Fibroblast of skin of scalp (primary cell): ENCODE measurements at places on chromosomes 3 and 15.

DNA sequence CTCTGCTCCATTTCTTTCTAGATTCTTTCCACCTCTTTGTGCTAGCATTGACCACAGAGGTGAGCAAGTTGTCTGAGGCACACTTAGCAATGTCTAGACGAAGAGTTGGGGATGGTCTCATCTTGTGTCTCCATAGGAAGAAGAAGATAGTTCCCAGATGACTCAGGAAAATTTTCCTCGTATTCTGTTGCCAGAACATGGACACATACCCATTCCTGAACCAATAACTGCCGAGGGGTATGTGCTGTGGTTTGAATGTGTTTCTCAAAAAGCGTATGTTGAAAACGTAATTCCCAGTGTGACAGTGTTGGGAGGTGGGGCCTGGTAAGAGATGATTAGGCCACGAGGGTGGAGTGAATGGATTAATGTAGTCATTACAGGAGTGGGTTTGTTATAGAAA lies 107.5 kb upstream of the GALNT15 start:
- DNase-seq: peak; percentile 99

DNA sequence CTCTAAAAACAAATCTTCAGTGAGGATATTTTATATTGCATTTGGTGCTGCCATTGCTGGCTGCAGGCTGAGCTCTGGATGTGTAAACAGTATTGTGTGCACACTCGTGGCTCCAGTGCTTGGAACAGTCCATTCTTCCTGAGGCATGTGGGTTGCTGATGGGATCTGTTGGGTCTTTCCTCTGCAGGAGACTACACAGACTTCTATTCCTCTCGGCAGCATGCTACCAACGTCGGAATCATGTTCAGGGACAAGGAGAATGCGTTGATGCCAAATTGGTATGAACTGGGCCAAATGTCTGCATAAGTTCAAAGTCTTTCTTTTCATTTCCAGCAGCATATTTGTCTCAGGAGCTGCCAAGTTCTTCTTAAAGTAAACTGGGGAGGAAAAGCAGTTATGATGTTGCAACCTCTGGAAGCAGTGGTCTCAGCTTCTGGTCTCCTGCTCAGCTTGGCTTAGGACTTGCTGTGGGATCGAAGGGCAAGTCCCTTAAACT lies 9.3 kb downstream of the FAH start:
- DNase-seq: no peak

DNA sequence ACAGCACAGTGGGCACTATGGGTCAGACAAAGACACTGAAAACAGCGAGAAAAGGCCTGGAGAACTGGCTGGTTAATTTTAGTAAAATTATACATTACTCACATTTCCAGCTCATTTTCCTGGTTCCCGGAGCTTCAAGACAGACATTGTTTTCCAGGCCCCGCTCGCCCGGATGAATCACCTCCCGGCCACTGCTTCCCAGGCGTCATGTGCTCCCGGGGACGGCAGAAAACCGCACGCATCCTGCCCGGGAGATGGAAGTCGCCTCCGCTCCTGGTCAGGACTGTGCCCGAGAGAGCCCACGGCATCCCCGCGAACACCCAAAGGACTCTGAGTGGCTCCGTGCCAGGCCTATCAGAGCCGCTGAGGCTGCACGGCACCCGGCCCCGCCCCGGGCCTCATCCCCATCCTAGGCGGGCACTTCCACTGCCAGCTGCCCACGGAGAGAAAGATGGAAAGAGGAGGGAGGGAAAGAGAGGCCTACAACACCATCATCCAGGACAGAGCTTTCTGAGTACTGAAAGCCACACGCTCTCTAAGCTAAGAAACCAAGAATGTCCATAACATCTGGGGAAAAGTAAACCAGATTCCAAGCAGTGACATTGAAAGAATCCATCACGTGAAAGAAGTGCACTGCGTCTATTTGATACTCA lies 75.1 kb downstream of the VGLL4 start:
- peak; percentile 93 for DNase-seq

GRCh38 chr3:161212171-161212771 lies 8.8 kb upstream of the NMD3 start:
- DNase-seq: no peak

GRCh38 chr3:151859233-151859673 lies 14.2 kb upstream of the SUCNR1 start:
- DNase-seq: no peak

- DNase-seq: peak; percentile 41
These were observed 58.7 kb upstream of the MRPL3 start for GRCh38 chr3:131561511-131561910.

- no peak for DNase-seq
These were observed 2.9 kb downstream of the MYD88 start for GRCh38 chr3:38141173-38141951.

- no peak for DNase-seq
These were observed 507.1 kb downstream of the IGSF11 start for GRCh38 chr3:118527514-118528044.

DNA sequence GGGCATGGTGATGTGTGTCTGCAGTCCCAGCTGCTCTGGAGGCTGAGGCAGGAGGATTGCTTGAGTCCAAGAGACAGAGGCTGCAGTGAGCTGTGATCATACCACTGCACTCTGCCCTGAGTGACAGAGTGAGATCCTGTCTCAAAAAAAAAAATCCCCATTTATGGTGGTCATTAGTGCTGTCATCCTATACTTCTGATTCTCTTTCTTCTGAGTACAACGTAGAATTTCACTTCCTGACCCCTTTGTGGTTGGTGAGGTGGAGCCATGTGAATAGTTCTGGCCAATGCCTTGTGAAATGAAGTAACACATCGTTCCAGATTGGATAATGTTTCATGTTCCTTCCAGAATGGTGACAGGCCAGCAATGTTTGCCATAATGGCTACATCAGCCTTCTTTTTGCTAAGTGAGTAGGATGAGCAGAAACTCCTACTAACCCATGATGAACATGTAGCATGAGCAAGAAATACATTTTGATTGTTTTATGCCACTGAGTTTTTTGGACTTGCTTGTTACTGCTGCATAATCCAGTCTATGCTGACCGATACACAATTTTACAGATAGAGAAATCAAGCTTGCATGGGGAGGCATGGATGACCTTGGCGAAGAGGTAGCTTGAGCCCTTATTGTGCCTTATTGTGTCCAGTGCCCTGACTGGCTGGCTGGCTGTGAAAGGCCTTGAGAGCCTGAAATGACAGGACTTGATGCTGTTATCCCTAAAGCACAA lies 30.9 kb upstream of the TLE3 start:
- DNase-seq: no peak

GRCh38 chr3:160115387-160115786 lies 109.8 kb upstream of the C3orf80 start:
- DNase-seq: no peak

- DNase-seq: no peak
These were observed 1012.7 kb upstream of the CADM2 start for GRCh38 chr3:83946049-83946448.

GRCh38 chr3:178385280-178385952 lies 150.8 kb upstream of the KCNMB2 start:
- DNase-seq: peak; percentile 61

- peak; percentile 82 for DNase-seq
These were observed 19.9 kb downstream of the NOX5 start for GRCh38 chr15:69034352-69034751.

DNA sequence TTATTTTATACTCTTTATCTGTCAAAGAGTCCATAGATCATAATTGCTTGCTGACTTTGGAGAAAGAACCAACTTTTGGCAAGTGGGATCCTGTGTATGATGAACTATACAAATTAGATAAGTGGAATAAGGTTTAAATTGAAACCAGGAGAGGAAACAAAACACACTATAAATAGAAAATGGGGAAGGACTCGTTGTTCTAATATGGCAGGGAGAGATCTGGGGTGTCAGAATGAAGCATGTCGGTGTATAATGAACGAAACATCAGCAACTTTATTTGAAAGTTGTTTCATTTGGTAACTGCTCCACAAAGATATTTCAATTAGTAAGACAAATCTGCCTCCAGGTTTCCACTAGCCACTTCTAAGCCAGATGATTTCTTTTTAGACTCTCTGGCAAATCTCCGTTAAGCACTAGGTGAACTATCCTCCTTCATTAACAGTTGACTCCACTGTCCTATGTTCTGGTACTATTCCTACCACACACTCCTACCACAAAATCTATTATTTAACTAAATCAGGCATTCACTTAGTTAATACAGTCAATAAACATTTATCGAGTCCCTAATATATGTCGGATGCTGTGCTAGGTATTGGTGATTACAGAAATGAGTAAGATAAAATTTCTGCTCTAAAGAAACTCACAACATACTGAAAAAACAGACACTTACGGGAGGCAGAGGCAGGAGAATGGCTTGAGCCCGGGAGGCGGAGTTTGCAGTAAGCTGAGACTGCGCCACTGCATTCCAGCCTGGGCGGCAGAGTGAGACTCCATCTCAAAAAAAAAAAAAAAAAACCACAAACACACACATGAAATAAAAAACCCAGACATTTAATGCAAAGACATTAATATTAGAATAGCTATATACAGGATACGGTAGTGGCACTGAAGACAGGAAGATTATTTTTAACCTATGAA lies 20.1 kb downstream of the SLC15A2 start:
- peak; percentile 4 for DNase-seq

DNA sequence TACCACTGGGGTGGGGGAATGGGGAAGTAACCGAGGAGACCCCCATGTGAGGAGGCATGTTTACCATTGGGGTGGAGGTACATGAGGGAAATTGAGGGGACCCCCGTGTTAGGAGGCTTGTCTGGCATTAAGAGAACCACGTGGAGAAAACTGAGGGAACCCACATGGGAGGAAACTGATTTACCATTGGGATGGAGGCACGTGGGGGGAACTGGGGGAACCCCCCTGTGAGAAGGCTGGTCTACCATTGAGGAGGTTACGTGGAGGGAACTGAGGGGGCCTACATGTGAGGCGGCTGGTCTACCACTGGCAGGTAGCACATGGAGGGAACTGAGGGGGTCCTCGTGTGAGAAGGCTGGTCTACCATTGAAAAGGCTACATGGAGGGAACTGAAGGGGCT lies 159.4 kb downstream of the FBLN2 start:
- DNase-seq: no peak

GRCh38 chr3:124149771-124150170 lies 157.8 kb upstream of the ROPN1 start:
- no peak for DNase-seq

DNA sequence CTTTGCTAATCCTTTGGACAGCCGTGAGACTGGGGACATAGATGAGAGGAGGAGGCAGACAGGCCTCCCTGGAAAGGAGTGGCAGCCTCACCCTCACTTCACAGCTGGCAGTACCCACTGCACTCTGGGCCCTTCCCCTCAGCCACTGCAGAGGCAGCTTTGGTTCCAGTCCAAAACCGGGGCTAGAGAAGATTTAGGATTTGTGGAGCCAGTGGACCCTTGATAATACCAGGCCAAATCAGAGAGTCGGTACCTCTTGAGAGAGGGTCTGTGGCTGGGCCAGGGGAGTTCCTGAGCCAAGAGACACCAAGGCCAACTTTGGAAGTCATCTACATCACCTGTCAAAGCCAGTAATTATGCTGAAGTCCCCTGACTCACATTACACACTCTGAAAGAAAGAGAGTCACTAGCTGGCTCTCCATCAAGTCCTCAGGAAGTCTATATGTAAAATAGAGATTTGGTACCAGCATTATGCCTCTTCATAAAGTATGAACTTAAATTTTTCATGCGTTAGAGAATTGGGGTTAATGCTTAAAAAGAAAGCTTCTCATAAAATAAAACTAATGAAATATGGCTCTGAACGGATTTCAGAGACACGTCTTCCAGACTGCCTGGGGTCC lies 244.1 kb upstream of the SEMA6D start:
- DNase-seq: no peak

- no peak for DNase-seq
These were observed 716 bp downstream of the CPEB1 start for GRCh38 chr15:82646250-82647044.

GRCh38 chr3:180747805-180748361 lies 68.6 kb upstream of the CCDC39 start:
- DNase-seq: no peak

DNA sequence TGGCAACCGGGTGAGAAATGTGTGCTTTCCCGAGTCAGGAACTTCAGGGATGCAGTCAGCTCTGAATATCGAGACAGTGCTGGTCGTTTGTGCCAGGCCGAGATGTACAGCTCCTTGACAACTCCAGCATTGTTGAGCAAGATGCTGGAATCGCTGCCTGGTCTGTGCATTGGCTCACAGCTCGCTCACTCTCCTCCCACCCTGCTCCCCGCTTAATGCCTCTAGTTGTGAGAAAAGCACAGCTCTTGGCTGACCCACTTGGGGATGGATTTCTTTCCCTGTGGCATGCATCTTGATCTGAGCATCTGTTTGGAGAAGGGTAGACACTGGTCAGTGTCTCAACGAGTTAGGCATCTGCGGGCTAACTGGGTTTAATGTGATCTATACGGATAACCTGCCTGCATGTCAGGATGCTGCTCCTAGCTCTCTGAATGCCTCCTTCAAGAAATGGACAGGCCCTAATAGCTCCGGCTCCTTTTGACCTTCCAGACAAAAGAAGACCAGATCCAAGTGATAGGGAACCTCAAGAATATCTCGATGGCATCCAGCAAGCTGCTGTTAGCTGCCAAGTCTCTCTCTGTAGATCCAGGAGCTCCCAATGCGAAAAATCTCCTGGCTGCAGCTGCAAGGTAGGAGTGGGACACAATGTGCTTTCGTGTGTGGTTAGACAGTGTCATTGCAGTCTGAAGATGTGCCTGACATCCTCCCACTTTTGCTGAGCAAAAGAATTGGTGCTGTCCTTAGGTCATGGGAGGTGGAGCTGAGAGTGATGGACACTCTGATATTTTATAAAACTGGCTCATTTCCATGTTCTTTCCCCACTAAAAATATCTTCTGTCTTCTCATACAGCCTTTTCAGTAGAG lies 302.2 kb upstream of the TPM1 start:
- DNase-seq: no peak

GRCh38 chr3:50357481-50357880 lies 1.8 kb downstream of the TMEM115 start:
- DNase-seq: no peak

GRCh38 chr15:68666120-68666811 lies 87.5 kb downstream of the CORO2B start:
- no peak for DNase-seq

GRCh38 chr3:181382656-181383055 lies 329.1 kb upstream of the SOX2 start:
- DNase-seq: no peak

DNA sequence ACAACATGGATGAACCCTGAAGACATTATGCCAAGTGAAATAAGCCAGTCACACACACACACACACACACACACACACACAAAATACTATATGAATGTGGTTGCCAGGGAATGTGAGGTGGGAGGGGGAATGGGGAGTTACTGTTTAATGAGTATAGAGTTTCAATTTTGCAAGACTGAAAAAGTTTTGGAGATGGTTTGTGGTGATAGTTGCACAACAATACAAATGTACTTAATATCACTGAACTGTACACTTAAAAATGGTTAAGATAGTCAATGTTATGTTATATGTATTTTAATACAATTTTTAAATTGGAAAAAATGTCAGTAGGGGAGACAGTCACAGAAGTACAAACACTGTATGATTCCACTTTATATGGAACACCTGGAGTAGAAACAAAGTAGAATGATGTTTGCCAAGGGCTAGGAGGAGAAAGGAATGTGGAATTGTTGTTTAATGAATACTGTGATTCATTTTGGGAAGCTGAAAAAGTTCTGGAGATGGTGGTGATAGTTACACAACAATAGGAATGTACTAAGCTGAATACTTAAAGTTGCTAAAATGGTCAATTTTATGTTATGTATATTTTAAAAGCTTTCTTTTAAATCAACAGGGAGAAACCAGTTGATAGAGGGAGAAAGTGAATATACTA lies 76.6 kb downstream of the RPL39L start:
- peak; percentile 81 for DNase-seq
